ENCODE measurements at places on chromosomes 11 and 22.

- no peak for DNase-seq
Observed at GRCh38 chr11:46711303-46711702, 7.7 kb upstream of the F2 start.

DNA sequence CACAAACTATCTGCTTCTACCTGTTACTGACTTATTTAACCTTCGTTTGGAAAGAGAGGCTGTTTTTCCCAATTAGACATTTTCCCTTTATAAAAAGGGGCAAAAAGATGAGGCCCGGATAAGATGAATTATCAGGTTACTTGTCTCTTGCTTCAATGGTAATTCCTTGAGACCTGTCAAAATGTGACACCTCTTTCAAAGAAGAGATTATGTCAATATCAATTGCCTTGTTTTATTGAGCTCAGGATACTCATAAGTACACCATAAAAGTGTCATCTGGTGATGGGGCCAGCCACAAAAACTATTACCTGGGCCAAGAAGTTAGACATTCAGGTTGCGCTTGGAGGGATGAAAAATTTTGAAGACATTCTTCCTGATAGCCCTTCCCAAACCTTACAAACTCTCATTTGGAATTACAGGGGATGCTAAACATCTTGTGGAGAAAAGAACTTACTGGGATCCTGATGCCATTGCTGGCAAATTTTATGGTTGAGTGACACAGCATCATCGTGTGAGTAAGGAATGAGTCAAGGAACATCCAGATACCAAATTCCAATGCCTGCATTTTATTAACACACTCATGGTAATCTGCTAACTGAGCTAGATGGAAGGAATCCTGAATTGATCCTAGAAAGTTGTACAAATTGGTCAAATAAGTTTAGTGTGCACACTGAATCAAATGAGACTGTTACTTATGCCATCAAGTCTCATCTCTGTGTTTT lies 1071.2 kb downstream of the LRRC4C start:
- no peak for DNase-seq

- no peak for DNase-seq
Observed at GRCh38 chr22:33109514-33110430, 51.6 kb upstream of the SYN3 start.

- DNase-seq = no peak
Observed at GRCh38 chr11:72144807-72145565, 9.5 kb downstream of the FOLR3 start.

- DNase-seq = peak; percentile 91
Observed at GRCh38 chr11:121091492-121092152, 9.4 kb upstream of the TECTA start.

DNA sequence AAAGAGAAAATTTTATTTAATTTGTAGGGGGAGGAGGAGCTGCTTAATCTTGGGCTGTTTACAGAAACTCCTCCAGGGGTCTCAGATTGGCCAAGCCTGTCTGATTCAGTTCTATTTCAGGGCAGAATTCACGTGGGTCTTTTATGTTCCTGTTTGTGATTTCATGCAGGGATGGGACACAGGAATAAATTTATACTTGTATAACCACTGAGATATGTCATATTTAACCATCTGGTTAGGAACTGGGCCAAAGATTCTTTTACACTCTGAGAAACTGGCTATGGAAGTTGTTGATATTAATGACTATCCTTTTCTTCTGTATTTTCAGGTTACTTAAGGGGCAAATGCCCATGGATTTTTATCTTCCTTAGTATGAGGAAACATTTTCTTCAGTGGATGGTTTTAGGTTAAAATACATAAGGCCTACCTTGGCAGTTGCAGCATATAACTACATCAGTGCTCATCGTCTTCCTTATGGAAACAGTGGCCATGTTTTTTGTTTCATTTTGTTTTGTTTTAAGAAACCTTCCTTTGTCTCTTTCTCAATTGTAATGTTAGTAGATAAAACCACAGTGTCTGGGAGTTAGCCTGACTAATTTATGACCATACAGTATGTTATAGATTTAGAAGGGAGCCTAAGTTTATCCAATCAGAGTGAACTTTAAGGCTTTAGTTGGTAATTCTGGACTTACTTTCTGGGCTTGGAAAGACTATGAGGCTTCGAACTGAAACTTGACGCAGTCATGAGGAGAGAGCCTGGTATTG lies 132.4 kb upstream of the ANO3 start:
- DNase-seq = no peak

- peak; percentile 6 for DNase-seq
Observed at GRCh38 chr11:9862981-9863380, 199.1 kb downstream of the SWAP70 start.

DNA sequence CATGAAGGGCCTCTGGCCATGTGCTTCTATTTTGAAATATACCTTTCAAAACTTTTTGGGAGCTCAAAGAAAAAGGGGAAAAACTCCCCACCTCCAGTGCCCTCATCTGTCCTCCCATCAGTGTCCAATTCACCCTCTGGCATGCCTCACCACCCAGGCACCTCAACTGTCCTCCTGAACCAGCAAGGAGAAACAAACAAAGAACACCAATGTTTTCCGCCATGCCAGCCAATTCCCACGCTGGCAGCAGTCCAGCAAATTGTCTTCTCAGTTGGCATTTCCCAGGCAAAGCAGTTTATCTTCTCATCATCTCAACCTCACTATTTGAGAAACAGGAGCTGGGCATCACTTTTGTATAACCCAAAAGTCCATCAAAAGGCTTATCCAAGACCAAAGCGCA lies 496.9 kb downstream of the SOX6 start:
- no peak for DNase-seq

DNA sequence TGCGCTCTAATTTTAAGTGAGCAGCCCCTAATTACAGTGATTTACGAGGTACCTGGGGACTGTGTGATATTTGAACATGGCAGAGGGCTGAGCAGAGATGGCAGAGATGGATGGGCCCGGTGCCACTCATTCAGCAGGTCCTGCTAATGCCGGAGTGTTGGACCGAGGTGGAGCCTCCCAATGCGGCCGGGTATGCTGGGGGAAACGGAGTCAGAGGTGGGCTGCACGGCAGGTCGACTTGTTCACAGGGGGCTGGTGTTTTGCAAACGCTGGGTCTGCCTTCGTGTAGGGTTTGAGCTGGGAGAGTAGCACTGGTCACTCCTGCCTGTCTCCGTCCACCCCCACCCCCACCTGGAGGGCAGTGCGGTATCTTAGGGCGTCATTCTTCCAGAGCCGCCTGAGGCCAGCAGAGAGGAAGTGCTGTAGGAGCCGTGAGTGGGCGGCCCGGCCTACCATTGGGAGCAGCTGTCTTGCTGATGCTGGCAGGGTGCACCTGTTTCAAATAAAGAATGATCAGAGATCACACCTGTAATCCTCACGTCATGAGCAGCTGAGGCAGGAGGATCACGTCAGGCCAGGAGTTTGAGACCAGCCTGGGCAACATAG lies 122.6 kb downstream of the IGLL1 start:
- DNase-seq = peak; percentile 55

DNA sequence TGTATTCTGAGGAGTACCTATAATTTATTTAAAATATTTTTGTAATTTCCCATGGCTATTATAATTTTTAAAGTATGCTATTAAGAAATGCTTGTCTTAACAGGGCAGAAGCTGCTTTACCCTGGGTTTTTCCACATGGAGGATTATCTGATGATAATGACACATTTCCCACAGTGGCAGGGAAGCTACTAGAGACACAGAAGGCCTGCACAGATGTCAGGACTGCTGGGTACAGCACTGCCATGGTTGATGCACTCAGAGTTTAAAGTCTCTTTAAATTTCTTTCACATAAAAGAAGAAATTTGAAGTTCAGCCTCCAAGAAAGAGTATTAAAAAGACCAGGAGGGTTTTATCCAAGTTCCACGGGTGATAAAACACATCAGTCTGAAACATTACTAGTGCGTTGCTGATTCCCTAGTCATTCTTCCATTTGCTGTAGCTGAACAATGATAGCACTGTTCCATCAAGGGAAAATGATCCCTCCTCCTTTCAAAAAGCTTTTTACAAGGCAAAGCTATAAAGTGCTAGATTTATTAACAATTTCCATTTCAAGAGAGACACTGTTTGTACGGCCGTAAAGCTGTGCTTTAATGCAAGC lies 363.0 kb downstream of the CNTN5 start:
- DNase-seq = no peak

GRCh38 chr11:113188371-113188834 lies 126.0 kb upstream of the TTC12 start:
- DNase-seq = peak; percentile 79

DNA sequence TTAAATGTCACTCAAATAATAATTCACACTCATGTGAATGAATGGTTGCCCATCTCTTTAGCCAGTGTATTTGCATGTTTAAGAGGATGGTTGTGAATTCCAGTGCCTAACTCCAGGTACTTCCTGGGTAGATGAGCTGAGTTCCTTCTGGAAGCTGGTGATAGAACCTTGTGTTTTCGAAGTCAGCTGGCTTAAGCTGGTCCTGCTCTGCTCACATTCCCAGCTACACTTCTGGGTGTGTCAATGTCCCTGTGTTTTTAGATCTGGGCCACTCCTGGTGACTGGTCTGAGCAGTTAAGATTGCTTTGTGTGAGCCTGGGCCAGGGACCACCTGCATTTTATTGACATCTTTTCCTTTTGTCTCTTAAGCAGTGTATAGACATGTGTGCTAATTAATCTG lies 10.6 kb downstream of the TEAD1 start:
- no peak for DNase-seq

DNA sequence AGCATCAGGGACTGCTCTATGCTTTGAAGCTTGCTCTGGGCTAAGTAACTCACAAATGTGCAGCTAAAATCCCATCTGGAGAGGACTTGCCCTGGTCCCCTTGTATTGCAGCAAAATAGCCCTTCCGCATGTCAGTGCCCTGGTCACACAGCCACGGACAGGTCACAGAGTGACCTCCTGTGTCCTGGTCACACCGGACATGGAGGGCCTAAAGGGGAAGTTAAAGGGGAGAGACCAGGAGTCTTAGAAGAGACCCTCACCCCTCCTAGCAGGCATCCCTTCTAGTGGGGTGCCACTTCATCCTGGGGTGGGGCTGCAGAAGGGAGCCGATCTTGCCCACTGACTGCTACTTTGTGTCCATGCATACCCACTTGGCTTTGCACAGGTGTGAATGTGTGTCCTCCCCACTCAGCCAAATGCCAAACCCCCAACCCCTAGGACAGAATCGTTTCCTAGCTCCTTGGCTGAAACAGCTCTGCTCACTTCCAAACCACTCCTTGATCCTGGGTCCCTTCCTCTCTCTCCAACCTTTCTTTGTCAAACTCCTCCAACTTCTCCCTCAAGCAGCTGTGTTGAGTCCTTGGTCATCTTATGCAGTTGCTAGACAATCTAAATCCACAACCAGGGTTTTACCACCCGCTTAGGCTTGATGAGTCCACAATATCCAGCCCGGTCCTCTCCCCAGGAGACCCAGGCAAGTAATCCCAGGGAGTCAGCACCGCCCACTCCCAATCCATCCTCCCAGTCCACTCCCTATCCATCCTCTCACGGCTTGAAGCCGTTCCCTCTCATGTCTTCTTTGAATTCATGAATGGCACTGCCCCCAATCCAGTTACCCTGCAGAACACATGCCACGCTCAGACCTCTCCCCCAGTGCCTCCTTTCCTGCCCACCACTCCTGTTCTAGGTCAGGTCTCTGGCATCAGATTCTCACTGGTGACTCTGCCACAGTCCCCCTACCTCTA lies 3.3 kb upstream of the FXYD6 start:
- DNase-seq = no peak

- DNase-seq = peak; percentile 31
Observed at GRCh38 chr11:16790486-16791190, 52.2 kb downstream of the C11orf58 start.

DNA sequence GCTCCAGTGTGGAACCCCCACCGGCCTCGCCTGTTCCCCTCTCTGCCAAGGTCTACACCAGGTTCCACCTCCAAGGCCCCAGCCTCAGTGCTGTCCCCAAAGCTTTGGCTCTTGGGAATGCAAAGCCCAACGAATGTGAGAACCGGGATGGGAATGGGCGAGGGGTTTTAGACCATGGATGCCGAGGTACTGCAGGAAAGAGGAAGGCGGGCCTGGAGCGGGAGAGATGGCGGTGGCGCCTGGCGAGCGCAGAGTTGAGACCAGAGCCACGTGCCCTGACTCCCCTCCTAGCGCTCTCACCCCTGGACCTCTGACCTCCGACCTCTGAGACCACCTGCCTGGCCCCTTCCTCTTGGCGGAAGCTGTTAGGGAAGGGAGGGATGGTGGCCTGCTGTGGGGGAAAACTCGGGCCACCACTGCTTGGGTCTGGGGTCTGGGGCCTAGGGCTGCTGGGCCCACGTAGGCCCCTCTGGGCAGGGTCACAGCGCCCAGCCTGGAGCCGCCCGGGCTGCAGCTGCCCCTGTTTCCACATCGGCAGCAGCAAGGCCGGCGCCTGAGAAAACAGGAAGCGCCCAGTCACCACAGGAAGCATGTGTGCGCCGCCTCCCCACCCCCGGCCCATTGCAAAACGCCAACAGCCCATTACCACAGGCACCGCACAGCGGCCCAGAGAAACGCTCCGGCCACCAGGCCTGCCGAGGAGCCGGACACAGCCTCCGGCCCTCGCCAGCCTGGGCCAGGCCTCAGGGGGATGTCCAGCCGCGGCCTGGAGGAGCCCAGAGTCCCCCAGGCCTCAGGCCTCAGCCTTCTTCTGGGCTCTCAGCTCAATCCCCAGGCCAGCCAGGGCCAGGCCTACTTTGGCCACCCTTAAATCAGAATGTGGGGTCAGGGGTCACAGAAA lies 13.8 kb upstream of the SLC39A13 start:
- peak; percentile 96 for DNase-seq

GRCh38 chr22:17884893-17885292 lies 110.6 kb upstream of the BID start:
- no peak for DNase-seq

- no peak for DNase-seq
Observed at GRCh38 chr11:1000357-1001278, 35.9 kb downstream of the MUC6 start.

All from suppressor macrophage (primary cell).